ENCODE measurements at places on chromosomes 12 and 14. TPM values are rescaled to one million over a fixed set of nuclear protein-coding genes. Genes with fewer than 3 reads are reported as not detected.

GRCh38 chr14:104387022-104388010 is 192.2 kb upstream of the C14orf180 start:
- DNase-seq = no peak
- no peaks in the 10 kb centered on the region for H3K4me1 ChIP-seq
- no peaks in the 10 kb centered on the region for H3K36me3 ChIP-seq
- no peaks in the 10 kb centered on the region for H3K27me3 ChIP-seq
- no peak overlapping the region for H3K27ac ChIP-seq

GRCh38 chr12:119423285-119423684 is 88.8 kb downstream of the CCDC60 start:
- DNase-seq = no peak
- no peaks in the 10 kb centered on the region for H3K27me3 ChIP-seq
- no peaks in the 10 kb centered on the region for H3K36me3 ChIP-seq
- H3K4me3 ChIP-seq = no peak overlapping the region
- H3K27ac ChIP-seq = no peak overlapping the region
- H3K4me1 ChIP-seq = no peaks in the 10 kb centered on the region

- no peak for DNase-seq
- no peak overlapping the region for H3K27ac ChIP-seq
- no peak overlapping the region for H3K4me3 ChIP-seq
- no peaks in the 10 kb centered on the region for H3K27me3 ChIP-seq
Measured at GRCh38 chr14:28536889-28537288, 229.7 kb upstream of the FOXG1 start.

DNA sequence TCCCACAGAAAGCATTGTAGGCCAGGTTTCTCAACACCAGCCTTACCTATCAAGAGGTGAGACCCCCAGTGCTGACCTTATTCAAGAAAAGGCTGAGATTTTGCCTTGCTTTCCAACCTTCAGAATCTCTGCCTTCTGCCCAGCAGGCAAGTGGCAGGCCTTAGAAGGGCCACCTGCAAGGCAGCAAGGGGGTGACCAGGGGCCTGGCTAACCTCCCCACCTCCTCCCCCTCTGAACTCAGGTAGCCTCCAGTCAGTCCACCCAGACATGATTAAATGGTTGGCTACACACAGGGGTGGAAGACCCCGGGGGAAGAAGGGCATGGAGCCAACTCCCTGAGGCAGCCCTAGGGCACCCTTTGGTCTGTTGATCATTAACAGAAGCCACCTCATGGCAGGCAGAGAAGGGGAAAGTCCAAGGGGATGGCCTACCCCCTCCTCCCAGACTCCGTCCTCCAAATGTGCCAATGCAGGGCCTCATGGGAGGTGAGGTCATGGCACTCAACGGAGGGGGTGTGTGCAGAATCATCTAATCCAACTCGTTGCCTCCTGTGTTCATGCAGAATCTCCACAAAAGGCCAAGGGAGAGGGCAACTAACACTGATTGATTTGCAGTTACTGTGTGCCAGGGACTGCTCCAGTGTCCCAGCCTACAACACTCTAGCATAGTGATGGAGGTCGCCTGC is 8.5 kb downstream of the ZFP36L1 start:
- H3K27ac ChIP-seq = peak overlapping the region; percentile 6
- DNase-seq = no peak
- H3K36me3 ChIP-seq = peaks cover 19% of the 10 kb centered on the region
- H3K27me3 ChIP-seq = no peaks in the 10 kb centered on the region

DNA sequence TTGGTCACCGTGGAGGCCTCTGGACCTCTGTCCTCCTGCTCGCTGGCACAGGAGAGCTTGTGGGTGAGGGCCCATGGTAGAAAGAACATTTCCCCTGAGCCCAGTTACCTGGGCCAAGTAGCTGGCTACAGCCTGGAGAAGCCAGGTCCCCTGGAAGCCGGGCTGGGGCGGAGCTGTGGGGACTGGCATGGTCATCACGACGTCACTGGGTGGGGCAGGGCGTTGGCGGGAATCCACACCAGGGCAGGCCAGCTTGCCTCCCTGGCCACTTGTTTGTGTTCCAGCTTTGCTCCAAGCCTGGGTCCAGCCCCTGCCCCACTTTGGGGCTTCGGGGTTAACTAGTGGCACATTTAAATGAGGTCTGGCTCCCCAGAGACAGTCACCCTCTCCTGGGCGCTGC is 35.0 kb upstream of the SLC24A4 start:
- H3K27ac ChIP-seq = no peak overlapping the region
- H3K4me1 ChIP-seq = no peaks in the 10 kb centered on the region

DNA sequence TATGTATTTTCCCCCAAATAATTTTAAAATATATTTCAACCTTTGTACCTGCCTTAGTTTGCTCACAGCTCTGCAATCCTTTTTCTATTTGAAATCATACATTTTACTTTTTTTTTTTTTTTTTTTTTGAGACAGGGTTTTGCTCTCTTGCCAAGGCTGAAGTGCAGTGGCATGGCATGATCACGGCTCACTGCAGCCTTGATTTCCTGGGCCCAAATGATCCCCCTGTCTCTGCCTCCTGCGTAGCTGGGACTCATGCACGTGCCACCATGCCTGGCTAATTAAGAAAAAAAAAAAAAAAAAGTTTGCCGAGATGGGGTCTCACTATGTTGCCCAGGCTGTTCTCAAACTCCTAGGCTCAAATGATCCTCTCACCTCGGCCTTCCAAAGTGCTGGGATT is 1.3 kb upstream of the SYCP3 start:
- H3K27me3 ChIP-seq = no peaks in the 10 kb centered on the region
- no peak for DNase-seq
- no peaks in the 10 kb centered on the region for H3K4me1 ChIP-seq
- no peak overlapping the region for H3K27ac ChIP-seq
- no peak overlapping the region for H3K4me3 ChIP-seq

DNA sequence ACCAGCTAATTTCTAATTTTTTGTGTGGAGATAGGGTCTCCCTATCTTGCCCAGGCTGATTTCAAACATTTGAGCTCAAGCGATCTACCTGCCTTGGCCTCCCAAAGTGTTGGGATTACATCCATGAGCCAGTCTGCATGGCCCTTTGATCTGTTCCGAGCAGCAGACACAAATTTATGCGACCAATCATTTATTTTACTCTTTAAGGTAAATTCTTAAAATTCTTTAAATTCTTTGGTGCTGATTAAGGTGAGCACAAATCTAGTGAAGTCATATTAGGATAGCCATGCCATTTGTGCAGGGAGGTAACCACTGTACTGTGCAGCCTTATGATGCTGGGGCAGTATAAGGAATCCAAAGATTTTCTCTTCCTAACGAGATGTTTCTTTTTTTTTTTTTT is 135.7 kb downstream of the SRGAP1 start:
- H3K27me3 ChIP-seq = no peaks in the 10 kb centered on the region
- no peak overlapping the region for H3K4me3 ChIP-seq
- no peaks in the 10 kb centered on the region for H3K36me3 ChIP-seq

GRCh38 chr14:52563120-52563519 is 10.5 kb downstream of the GPR137C start:
- no peak for DNase-seq
- H3K4me3 ChIP-seq = no peak overlapping the region
- H3K4me1 ChIP-seq = no peaks in the 10 kb centered on the region
- H3K27me3 ChIP-seq = no peaks in the 10 kb centered on the region
- no peaks in the 10 kb centered on the region for H3K36me3 ChIP-seq
- H3K27ac ChIP-seq = no peak overlapping the region

- H3K27ac ChIP-seq = no peak overlapping the region
- no peak for DNase-seq
- H3K4me1 ChIP-seq = peaks cover 24% of the 10 kb centered on the region
- H3K4me3 ChIP-seq = no peak overlapping the region
Measured at GRCh38 chr14:22819151-22819988, 4.1 kb upstream of the SLC7A7 start.

DNA sequence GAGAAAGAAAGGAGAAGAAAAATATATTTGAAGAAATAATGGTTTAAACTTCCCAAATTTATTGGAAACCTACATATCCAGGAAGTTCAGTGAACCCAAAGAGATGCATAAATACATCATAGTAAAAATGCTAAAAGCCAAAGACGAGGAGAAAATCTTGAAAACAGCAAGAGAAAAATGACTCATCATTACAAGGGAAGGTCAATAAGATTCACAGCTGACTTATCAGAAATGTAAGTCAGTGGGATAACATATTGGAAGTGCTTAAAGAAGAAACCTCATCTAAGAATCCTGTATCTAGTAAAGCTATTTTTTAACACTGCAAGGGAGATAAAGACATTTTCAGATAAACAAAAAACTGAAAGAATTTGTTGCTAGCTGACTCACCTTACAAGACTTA is 19.9 kb downstream of the RIC8B start:
- no peaks in the 10 kb centered on the region for H3K4me1 ChIP-seq
- DNase-seq = no peak
- H3K27ac ChIP-seq = no peak overlapping the region
- H3K36me3 ChIP-seq = peaks cover 18% of the 10 kb centered on the region
- H3K4me3 ChIP-seq = no peak overlapping the region

DNA sequence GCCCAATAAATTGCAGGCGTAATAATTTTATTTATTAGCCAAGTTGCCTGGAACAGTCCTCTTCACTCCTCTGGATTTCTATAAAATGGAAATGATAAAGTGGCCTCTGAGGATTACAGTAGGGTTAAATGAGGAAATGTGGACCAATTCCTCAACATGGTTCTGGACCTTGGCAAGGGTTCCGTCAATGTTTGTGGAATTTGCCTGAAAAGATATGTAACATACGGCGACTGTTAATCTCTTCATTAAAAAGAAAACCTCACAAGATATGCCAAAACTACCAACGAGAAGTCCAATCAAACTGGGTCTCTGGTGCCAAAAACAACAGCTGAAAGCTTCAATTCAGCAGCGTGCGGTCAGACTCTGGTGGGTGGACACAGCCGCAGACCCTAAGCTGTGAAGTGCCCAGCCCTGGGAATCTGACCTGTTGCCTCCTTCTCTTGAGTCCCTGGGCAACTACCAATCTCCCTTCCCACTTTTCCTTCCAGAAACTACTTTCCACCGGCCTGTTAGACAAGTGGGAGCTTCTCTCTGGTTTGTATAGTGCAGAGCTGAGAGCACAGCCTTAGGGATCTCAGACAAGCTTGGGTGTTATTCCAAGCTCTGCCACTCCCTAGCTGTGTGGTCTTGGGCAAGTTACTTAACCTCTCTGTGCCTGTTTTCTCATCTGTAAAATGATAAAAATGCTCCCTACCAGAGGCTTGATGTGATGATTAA is 190.5 kb upstream of the GSC start:
- no peak for DNase-seq
- no peaks in the 10 kb centered on the region for H3K36me3 ChIP-seq
- H3K27me3 ChIP-seq = peaks cover 2% of the 10 kb centered on the region
- no peak overlapping the region for H3K4me3 ChIP-seq

DNA sequence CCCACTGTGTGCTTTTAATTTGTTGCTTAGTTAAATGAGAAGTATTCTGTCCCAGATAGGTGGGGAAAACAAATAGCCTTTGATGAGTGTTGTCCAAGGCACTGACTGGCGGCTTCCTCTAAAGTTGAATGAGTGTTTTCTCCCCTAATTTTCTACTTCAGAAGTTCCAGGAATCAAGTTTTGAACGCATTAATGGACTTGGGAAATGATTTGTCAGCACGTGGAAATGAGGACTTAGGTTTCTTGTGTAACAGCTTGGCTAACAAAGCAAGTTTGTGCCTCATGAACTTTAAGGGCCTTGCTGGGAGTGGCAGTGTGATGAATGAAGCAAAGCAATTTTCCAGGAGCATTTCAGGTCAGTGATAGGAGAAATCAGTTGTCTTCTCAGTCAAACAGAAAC is 56.9 kb downstream of the LIN52 start:
- peaks cover 4% of the 10 kb centered on the region for H3K4me1 ChIP-seq
- H3K36me3 ChIP-seq = no peaks in the 10 kb centered on the region
- H3K27ac ChIP-seq = no peak overlapping the region
- no peak overlapping the region for H3K4me3 ChIP-seq

- peak overlapping the region; percentile 21 for H3K27ac ChIP-seq
- H3K36me3 ChIP-seq = no peaks in the 10 kb centered on the region
- peak overlapping the region; percentile 2 for H3K4me3 ChIP-seq
- peaks cover 14% of the 10 kb centered on the region for H3K4me1 ChIP-seq
- no peaks in the 10 kb centered on the region for H3K27me3 ChIP-seq
Measured at GRCh38 chr12:94644141-94644979, 6.0 kb downstream of the TMCC3 start.

DNA sequence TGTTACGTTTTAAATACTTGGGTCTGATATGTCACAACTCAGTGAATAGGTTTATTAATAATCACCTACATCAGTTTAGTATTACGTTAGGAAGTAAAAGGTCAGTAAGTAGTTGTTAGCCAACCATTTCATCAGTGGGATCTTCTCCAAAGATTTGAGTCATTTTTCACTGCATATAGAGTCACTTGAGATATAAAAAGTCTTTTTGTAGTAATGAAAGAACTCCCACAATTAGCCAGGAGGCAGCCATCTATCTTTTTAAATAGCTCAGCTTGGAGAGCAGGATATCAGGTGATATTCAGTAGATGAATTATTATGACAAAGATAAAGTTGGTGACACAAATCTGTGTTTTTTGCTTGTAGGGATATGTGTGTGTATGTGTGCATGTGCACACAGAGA is 309.3 kb downstream of the PDZRN4 start:
- no peaks in the 10 kb centered on the region for H3K4me1 ChIP-seq
- no peak overlapping the region for H3K27ac ChIP-seq
- no peak overlapping the region for H3K4me3 ChIP-seq
- no peaks in the 10 kb centered on the region for H3K36me3 ChIP-seq

DNA sequence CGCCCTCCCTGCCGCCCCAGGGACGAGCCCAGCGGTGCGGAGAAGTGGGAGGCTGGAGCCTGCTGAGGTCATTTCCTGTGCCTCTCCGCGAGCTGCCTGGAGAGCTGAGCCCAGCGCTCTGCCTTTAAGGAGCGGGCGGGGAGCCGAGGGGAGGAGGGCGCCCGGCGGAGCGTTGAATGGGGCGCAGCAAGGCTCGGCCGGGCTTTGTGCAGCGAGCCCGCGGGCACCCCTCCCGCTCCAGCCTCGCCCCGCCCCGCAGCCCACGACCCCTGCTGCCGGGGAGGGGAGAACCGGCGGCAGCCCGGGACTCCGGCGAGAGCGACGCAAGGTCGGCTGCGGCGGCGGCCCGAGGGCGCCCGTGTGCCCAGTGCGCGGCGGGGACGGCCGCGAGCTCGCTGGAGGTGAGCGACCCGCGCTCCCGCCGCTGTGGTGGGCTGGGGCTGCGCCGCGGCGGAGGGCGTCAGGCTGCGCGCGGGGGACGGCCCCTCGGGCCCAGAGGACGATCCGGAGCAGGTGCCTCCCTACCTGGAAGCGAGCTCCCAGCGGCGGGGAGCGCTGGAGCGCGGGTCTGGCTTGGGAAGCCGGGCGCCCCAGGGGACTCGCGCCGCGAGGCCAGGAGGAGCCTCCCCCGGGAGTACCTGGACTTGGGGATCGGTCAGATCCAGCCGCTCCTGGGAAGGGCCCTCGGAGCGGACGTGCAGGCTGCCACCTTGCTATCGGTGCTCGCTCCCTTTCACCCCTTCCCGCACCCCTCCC is at the start of gene PLEKHH1:
Gene PLEKHH1 (plus strand): TSS at position 293 of the 756 bp plus-strand sequence. CDS start 8,578 bp downstream, outside the sequence.
- H3K27ac ChIP-seq = no peak within 1 kb of the TSS
- peaks cover 12% of the 10 kb centered on the region for H3K4me1 ChIP-seq
- peak within 1 kb of the TSS; percentile 68 for H3K4me3 ChIP-seq
- H3K27me3 ChIP-seq = no peaks in the 10 kb centered on the region
- DNase-seq = peak; percentile 37

- no peaks in the 10 kb centered on the region for H3K36me3 ChIP-seq
- no peak for DNase-seq
- no peaks in the 10 kb centered on the region for H3K27me3 ChIP-seq
- H3K27ac ChIP-seq = no peak overlapping the region
- no peak overlapping the region for H3K4me3 ChIP-seq
Measured at GRCh38 chr12:61452076-61452475, 808.1 kb upstream of the USP15 start.

- no peaks in the 10 kb centered on the region for H3K27me3 ChIP-seq
- no peak overlapping the region for H3K27ac ChIP-seq
- H3K4me3 ChIP-seq = no peak overlapping the region
- no peaks in the 10 kb centered on the region for H3K36me3 ChIP-seq
- H3K4me1 ChIP-seq = peaks cover 17% of the 10 kb centered on the region
Measured at GRCh38 chr14:68495101-68496039, 297.5 kb downstream of the ZFP36L1 start.

Gene SERPINA1
- total RNA-seq = 0.63 TPM

Gene BDKRB1
- not detected for total RNA-seq

Gene TAS2R42
- total RNA-seq = not detected

Gene NIN
- total RNA-seq = 112 TPM

Gene LUM
- total RNA-seq = 0.61 TPM
